Smooth muscle cell of the pulmonary artery (primary cell): ENCODE measurements at places on chromosomes 12 and 14. TPM values are rescaled to one million over a fixed set of nuclear protein-coding genes. Genes with fewer than 3 reads are reported as not detected.

CCDC60 gene
- not detected in 2 replicates for total RNA-seq

CD163L1 gene
- 0.43 and 2.6 TPM in 2 replicates for total RNA-seq

LHX5 gene
- total RNA-seq = not detected in 2 replicates

OR11H7 gene
- not detected in 2 replicates for total RNA-seq

LRFN5 gene
- 0.59 and 11.3 TPM in 2 replicates for total RNA-seq

ITGA7 gene
- total RNA-seq = 77.4 and 184 TPM in 2 replicates

VEZT gene
- total RNA-seq = 62.9 and 64.8 TPM in 2 replicates

PABPN1 gene
- total RNA-seq = 59.7 and 77.2 TPM in 2 replicates

CCDC77 gene
- total RNA-seq = 3.9 and 7.0 TPM in 2 replicates

TEX52 gene
- total RNA-seq = not detected in 2 replicates

COCH gene
- total RNA-seq = 0.46 TPM in 1 of 2 replicates, not detected in the other

METTL1 gene
- 6.2 and 13.6 TPM in 2 replicates for total RNA-seq

ASB8 gene
- 12.4 and 18.4 TPM in 2 replicates for total RNA-seq

BCL2L14 gene
- total RNA-seq = not detected in 2 replicates

CIT gene
- 7.0 and 12.3 TPM in 2 replicates for total RNA-seq

TESPA1 gene
- total RNA-seq = not detected in 2 replicates

JDP2 gene
- 33.9 and 47.5 TPM in 2 replicates for total RNA-seq

LGMN gene
- 77.6 and 104 TPM in 2 replicates for total RNA-seq

PAX9 gene
- total RNA-seq = 0.10 and 0.52 TPM in 2 replicates

OR4K17 gene
- total RNA-seq = not detected in 2 replicates
